ENCODE measurements at places on chromosomes 4 and X.
A peak's percentile ranks its signal among the peaks of the same experiment; 100 is the strongest.

- DNase-seq: no peak
Measured at GRCh38 chr4:182502064-182502463, 258.9 kb downstream of the TENM3 start.

GRCh38 chr4:73692254-73692653 lies 48.1 kb upstream of the CXCL8 start:
- DNase-seq: no peak

DNA sequence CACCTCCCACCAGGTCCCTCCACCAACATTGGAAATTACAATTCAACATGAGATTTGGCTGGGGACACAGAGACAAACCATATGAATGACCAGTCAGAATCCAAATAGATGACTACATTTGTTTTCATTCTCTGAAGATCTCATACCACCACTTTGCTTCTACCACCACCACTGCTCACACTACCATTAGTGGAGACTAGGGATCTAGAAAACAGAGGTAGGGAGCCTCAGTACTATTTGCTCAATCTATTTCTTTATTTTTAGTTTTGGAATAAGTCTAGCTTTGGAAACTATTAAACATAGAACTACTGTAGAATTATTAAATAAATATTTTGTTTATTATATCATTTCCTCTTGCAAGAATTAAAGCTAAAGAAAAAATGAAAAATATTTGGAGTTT lies 727.9 kb downstream of the CCSER1 start:
- DNase-seq: peak; percentile 11

- DNase-seq: no peak
Measured at GRCh38 chrX:367866-368265, 18.8 kb downstream of the PPP2R3B start.

DNA sequence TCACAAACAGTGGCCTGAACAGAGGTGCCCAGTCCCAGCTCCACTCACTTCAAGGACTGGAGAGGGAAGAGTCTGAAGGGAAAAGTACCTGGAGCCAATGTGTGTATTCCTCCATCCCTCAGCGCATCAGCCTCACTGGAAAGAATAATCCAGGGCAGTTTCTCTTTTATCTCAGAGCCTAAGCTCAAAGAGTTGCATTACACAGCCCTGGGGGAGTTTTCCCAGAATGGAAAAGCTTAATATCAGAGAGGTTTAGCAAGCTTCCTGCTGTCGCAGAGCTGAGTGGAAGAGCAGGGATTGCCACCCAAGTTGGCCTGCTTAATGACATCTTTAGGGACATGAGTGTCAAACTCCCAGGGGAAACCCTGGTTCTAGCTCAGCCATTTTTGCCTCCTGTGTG lies 80.4 kb upstream of the MSX1 start:
- no peak for DNase-seq

DNA sequence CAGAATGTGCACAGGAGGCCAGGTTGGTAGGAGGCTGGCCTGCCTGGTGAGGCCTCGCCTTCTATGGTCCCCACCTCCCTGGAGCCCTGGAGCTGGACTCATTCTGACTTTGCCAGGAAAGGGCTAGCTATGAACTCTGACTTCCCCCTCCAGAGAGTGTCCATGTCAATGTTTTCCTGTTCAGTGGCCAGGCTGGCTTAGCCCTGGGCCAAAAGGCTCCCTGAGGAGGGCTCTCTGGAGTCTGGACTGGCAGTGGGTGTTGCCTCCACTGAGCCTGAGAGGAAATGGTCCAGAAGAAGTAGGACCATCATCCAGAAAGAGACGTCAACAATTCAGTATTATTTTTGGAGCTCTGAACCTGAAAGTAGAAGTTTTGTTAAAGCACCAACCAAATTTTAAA lies 178.7 kb downstream of the CHIC2 start:
- no peak for DNase-seq

- DNase-seq: peak; percentile 64
Measured at GRCh38 chrX:1153940-1154339, 58.5 kb downstream of the CRLF2 start.

DNA sequence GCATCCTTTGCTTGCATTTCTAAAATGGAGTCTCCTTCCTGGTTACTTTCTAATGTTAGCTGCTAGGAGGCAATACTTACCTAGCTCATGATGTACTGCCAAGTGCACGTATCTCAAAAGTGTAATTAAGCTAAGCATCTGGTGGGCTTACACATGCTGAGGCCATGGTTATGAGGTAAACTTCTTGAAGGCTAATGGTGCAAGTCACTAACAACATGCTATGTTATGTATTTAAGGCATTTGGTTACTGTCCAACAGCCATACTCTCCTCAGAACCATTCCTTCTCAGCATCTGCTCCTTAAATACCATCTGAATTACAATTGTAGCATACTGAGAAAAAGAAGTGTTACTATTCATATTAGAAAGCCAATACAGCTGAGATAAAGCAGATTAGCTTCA lies 318.6 kb upstream of the BMP3 start:
- peak; percentile 37 for DNase-seq

GRCh38 chr4:138636781-138637180 lies 378.8 kb upstream of the NOCT start:
- no peak for DNase-seq

DNA sequence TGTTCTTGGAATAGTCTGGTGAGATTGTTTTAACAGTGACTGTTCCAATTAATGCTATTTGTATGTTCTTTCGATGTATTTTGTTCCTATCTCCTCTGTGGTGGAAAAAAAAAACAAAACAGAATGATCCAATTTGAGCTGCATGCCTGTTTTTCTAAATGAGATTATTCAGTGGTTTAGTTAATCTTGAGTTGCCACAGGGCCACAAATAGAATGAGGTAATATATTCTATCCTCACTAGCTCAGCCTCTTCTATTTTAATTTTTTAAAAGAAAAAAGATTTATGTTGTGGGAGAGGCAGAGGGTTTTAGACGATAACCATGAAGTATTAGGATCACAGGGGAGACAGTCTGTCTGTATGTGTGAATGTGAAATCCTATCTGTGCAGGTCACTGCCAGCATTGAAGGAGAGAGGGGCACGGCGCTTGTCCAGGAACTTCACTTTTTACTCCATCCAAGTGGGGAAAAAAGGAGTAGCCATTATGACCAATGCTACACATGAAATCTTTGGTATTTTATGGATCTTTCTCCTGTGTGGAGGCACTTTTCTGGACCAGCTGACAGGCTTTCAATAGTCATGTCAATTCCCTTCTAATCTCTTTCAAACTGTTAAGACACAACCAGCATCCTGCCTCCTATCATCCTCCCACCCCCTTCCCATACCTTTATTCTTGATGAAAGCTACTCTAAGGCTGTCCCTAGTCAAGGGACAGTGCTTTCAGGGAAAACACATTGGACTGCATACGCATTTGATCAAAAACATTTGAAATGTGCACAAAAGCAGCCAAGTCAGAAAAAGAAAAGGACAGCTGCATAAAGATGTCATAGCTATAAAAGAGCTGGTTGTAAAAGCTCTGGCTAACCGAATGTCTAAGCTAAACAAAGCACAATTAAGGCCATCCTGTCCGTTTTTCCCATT lies 1063.8 kb upstream of the INTU start:
- DNase-seq: no peak

- peak; percentile 60 for DNase-seq
Measured at GRCh38 chrX:53089224-53089842, 4.6 kb upstream of the KANTR start.

GRCh38 chr4:76238236-76238635 lies 13.3 kb upstream of the FAM47E start:
- no peak for DNase-seq

- peak; percentile 17 for DNase-seq
Measured at GRCh38 chr4:183838987-183839712, 66.0 kb upstream of the STOX2 start.

- DNase-seq: no peak
Measured at GRCh38 chr4:71300964-71301363, 37.9 kb upstream of the SLC4A4 start.

GRCh38 chr4:114577386-114577785 lies 21.2 kb upstream of the UGT8 start:
- no peak for DNase-seq

GRCh38 chrX:28946846-28947245 lies 359.6 kb downstream of the IL1RAPL1 start:
- no peak for DNase-seq

DNA sequence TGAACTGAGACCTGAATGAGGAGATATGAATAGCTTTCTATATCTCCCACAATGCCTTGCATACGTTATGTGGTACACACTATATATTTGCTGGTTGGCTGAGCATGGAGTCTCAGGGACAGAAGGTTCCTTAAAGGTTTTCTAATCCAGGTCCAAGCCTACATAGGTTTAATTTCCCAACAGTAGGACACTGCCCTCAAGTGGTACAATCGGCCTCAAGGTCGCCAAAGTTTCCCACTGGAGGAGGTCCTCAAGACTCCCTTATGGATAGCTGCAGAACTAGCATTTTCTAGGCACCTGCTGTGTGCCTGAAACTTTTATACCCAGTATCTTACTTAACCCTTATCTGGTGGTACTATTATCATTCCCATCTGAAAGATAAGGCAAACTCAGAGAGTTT lies 21.0 kb upstream of the EFNB1 start:
- no peak for DNase-seq

DNA sequence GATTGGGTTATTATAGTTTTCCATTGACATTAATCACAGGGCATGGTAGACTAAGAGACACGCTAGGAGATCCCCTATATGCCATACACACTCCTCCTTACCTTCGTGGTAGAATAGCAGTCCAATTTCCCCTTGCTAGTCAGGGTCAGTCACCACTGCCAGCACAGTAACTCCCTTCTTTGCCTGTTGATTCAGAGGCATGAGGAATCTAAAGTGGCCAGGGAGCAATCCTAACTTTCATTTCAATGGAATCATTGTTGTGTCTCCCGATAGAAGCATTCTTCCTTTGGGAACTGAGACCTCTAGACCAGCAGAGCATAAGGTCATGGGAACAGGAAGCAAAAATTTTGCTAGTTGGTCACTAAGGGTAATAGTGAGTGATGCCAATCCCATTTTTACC lies 51.1 kb downstream of the COL25A1 start:
- DNase-seq: no peak

DNA sequence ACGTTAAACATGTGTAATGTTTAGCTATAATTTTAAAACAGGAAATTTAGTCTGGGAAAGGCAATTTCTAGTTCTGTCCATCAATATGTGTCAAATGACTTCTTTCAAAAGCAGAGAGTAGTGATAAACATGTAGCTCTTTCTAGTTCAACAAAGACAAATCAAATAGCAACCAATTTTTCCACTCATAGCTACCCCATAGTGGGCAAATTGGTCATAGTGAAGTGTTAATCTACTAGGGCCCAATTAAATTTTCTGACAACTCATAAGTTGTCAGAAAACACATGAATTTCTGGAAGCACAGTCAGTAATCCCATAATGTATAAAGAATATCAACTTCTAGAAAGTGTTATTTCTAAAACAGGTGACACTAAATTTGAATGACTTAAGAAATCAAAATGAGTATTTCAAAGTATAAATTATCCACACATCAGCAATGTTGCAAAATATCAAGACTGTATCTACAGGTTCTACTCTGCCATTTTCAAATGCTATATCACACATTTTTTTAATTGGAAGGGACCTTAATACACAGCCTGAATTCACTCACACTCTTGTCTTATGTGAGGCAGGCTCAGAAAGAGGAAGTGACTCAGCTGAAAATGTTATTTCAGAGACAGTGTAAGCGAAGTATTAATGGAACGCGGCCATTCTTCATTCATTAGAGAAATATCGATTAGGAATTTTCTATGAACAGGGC lies 7.7 kb downstream of the OCIAD2 start:
- no peak for DNase-seq

DNA sequence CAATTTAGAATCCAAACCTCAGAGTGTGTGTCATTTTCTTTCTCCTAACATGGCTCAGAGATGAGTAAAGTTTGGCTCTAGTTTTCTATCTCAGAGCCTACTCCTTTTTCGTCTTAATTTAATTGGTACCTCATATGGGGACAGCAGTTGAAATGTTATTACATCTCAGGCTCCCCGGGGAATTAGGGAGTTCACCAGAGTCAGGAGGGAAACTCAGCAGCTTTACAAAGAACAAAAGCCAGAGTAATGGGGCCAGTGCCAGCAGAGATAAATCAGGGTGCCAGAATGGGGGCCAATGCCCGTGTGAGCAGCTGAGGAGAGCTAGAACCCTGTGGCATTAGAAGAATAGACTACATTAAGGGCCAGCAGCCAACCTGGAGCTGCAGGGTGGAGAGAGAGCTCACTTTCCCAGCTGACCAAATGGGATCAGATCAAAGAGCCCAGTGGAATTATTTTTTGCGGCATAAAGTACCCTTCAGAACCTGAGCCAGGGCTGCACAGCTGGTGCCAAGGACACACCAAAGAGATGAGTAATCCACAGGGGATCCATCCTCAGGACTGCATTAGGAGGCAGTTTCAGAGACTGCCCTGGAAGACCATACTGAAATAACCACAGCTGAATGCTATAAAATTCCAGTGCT lies 207.1 kb upstream of the DKK2 start:
- DNase-seq: peak; percentile 55

DNA sequence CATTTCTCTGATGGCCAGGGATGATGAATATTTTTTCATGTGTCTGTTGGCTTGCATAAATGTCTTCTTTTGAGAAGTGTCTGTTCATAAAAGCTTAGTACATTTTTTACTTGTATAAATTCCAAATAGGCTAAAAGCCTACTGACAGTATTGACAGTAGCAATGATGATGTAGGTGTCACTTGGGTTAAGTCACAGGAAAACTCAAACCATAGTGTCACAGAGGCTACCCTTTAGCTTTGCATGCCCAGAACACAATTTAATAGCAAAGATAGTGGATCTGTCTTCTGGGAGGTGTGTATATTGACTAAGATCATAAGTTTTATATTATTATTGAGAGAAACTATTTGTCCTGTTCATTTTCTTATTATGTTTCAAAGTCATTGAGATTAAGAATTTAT lies 8.1 kb downstream of the RP2 start:
- DNase-seq: no peak

GRCh38 chr4:35238793-35239192 lies 1005.5 kb downstream of the ARAP2 start:
- no peak for DNase-seq

- no peak for DNase-seq
Measured at GRCh38 chrX:99117011-99117410, 1293.1 kb downstream of the PCDH19 start.

DNA sequence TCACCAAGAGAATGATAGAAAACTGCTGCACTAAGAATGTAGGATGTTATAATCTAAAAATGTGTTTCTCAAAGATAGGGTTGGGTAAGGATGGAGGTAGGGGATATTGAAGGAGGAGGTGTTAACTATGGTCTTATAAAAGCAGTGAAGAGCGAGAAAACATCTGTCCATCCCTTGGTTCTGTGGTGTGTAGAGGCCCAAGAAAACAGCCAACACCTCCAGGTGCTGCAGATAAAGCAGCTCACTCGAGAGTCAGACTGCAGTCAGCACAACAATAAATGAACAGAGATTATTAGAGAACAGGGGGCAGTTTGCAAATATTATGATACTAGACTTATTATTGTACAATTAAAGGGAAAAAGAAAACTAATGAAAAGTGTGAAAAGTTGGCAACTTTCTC lies 141.5 kb downstream of the CAMK2D start:
- DNase-seq: no peak

All from fibroblast of upper back skin (primary cell).